HCEC 1CT (cell line): ENCODE measurements at places on chromosomes 3 and 15.

GRCh38 chr3:71514621-71515020 lies 68.9 kb downstream of the FOXP1 start:
- no peak for DNase-seq

DNA sequence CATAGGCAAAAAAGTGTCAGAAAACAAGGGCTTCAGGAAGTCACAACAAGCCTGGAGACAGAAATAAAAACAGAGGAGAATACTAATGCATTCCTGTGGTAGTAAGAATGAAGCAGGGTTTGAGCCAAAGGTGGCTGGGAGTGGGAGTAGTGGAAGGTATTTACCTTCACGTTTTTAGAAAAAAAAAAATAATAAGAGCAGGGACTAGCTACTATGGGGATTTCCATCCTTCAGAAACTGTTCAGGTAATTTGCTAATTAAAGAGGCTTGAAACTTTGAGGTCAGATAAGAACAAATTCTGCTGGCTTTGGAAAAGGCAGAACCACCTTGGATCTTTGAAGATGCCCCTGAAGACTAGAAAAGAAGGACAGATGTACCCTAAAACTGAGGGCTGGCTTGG lies 18.4 kb downstream of the ILDR1 start:
- DNase-seq, result no peak

DNA sequence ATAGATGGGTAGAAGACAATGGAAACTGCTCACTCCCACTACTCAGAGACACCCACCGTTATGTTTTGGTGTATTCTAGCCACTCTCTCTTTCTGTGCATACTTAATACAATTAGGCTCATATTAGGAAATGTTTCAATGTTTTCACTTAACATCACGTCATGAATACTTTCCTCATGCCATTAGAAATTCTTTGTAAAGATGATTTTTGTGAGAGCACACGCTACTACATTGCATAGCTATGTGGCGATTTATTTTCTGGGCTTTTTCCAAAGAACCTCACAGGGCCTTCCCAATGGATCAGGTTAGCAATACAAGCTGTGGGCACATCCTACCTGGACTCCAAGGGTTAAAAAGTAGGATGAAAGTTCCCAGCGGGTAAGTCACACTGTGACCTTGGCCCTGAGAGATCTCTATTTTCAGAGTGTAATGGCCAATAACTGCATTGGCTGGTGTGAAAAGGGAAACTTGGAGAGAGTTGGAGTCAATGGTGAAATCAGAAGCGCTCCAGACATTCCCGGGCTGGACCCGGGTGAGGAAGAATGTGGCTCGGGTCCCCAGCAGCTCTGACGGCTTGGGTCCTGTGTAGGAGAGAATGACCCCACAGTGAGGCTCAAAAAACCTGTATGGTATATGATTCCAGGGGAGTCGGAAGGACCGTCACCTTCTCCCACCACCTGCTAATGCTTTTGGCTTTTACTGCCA lies 25.8 kb upstream of the TGM5 start:
- DNase-seq, result peak; percentile 52

- no peak for DNase-seq
These were observed 43.1 kb upstream of the ALDH1A3 start for GRCh38 chr15:100836501-100836900.

- peak; percentile 19 for DNase-seq
These were observed 866 bp downstream of the SLC49A4 start for GRCh38 chr3:122795674-122796195.

DNA sequence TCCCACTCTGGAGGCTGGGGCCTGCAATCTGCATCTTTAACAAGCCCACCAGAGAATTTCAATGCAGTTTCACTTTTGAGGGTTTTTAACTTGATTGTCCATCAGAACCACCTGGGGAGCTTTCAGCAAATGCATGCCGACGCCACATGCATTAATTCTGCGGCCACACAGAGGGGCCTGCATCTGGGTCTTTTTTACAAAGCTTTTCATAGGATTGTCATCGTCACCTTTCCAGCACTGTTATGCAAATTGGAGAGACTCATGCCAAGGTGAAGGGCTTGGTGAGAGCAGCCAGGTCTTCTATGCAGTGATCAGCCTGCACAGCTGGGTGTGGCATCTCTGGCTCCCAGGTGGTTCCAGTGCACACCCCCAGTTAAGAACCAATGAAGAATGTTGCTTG lies 143.0 kb upstream of the CTDSPL start:
- DNase-seq, result no peak

DNA sequence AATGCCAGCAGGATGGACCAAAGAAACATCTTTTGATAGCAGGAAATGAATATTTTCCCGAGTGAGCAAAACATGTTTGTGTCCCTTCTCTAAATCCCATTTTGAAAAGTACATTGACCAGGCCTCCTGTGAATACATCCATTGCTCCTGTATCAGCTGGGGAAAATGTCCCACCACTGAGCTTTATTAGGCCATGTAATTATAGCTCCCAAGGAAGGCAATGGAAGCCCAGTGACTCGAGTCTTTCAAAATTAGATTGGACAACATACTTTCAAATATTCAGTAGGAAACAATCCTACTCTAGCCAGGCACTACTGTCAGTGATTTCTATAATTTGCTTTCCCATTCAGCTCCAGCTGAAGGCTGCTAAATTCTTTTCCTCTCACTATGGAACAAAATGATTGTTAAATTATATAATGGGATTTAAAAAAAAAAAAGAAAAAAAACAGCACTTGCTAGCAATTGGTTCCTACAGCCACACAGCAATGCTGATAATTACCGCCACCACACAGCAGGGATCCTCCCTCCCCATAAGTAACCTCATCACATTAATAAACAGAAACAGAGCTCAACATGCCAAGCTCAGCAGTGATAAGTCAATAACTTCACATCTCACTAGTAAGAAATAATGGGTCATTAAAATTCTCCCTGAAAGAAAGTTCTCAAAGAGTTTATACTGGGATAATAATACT lies 172.4 kb upstream of the SLC2A2 start:
- no peak for DNase-seq

DNA sequence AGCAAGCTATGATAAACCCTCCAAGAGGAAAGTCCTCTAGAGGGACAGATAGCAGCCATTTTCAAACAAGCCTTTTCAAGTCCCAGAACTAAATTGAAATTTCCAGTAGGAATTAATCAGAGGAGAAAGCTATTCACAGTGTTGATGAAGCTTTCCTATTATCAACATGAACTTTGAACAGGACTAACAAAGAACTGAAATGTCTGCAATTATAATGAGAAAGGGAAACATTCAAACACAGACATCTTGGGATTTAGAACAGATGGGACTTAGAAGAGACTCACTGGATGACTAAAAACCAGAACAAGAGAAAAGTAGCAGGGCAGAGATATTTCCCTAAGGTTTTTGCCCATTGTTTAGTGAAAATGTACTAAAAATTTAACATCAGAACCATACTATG lies 622.1 kb upstream of the UBE2E2 start:
- DNase-seq, result no peak

DNA sequence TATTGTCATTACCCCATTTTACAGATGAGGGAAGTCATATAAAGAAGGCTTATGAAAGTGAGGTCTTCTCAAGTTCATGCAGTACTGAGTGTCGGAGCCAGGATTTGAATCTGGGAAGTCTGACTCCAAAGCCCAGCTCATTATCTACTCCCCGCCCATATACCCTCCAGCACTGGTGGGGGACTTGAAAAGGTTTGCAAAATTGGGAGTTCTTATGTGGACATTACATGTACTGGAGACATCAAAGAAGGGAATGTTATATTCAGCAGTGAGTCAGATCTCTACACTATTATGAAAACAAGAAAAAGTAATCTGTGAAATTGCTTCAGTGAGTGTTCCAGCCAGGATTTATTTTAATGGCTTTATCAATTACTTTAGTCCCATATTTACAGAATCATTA lies 185.2 kb upstream of the CADPS start:
- DNase-seq, result no peak

DNA sequence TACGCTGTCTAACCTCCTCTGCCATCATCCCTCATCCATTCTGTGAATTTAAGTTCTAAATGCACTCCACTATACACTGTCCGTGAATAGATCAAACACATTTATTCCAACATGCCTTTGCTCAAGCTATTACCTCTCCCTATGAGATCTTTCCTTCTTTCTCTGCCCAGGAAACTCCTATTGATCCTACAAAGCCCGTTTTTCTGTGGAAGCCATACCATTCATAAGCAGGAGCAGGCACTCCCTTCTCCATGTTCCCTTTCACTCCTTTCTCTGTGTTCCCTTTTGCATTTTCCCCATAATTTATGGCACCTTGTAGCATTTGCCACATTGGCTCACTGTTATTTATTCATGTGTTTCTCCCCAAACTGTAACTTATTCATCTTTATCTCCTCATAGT lies 501.6 kb downstream of the MAGI1 start:
- no peak for DNase-seq

- no peak for DNase-seq
These were observed 7.7 kb upstream of the CX3CR1 start for GRCh38 chr3:39287216-39288164.

GRCh38 chr3:183491109-183491922 lies 62.9 kb upstream of the MCF2L2 start:
- no peak for DNase-seq

GRCh38 chr3:52391096-52391495 lies 53.8 kb downstream of the SEMA3G start:
- DNase-seq, result no peak

DNA sequence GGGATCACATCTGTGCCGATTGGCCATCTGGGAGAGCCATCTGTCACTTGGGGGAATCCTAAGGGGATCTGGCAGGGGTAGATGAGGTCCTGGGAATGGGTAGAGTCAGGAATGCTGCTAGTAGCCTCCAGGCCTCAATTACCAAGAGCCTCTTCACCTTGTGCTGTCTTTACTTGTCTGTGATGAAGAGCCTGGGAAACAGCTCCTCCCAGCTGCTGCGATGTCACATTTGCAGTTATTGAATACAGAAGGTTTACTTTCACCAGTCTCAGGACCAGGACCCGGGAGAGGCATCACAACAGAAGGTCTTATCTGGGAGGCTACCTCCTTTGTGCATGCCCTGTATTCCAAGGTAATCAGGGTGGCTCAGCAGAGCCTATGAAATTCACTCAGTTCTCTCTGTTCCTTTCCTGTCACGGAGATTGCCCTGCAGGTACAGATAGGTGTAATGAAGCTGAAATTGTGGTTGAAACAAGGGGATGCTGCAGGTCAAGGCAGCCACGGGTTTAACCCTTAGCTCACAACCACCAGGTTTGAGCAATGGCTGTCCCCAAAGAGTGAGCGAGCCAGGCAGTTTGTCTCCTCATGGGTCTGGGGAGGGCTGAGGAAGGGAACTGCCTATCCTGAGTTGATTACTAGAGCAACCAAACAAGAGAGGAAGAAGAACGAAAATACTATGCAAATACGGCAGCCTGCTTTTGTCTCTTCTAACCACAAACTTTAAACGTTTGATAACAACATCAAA lies 298.9 kb upstream of the RORA start:
- no peak for DNase-seq

DNA sequence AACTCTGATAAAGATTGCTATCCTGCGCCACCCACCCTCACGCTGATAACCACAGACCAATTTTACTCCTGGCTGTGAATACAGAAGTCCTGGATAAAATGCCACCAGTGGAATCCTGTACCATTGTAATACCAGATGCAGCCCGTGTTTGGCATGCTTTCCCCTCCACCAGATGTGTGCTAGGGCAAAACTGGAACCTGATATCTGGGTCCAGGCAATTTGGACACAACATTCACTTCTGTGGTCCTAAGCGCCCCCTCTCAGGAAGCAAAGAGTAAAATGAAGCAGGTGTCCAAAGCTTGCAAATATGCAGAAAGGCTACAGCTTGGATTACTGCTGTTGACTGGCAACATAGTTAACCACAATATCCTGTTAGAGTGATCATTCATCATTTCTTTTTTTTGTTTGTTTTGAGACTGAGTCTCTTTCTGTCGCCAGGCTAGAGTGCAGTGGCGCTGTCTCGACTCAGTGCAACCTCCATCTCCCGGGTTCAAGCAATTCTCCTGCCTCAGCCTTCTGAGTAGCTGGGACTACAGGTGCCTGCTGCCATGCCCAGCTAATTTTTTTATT lies 32.8 kb downstream of the LOXL1 start:
- no peak for DNase-seq

DNA sequence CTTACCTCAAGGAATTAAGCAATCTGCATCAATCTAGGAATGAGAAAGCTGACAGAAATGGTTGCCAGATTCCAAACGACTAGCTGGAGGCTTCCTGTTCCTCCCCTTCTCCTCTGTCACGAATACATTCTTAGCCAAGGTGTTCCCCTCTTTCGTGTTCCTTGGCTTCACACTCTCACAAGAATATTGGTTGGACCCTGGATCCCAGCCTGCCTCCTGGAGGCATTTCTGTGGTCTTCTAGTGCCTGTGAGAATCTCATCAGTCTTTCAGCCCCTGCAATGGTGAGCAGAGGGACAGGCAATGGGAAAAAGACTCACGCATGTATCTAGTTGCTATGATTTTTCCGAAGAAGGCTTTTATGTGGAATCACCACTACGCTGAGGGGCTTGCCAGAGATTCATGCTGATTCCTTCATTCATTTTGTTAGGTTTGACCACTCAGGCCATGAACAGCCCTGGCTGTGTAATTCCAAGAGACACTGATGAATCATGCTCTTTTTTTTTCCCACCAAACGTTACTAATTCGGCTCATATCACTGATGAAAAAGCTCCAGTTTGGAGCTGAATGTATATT lies 1.6 kb upstream of the P3H2 start:
- DNase-seq, result peak; percentile 57

GRCh38 chr15:25793354-25794050 lies 69.6 kb downstream of the ATP10A start:
- DNase-seq, result no peak

DNA sequence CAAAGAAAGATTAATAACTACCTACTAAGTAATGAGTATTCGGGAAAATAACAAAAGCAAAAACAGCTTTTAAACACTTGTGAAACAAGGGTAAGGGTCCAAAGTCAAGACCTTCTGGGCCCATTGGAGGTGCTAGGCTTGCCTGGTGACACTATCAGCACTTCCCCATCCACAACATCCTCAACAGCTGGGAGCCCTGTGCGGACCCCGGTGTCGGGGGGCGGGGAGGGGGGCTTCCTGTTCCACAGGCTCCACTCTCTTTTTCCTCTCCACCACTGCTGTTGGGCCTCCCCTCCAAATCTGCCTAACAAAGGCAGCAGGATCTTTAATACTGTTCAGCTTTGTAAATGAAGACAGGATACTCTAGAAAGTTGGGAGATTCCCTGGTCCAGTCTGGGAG lies 21.6 kb downstream of the NGRN start:
- no peak for DNase-seq

DNA sequence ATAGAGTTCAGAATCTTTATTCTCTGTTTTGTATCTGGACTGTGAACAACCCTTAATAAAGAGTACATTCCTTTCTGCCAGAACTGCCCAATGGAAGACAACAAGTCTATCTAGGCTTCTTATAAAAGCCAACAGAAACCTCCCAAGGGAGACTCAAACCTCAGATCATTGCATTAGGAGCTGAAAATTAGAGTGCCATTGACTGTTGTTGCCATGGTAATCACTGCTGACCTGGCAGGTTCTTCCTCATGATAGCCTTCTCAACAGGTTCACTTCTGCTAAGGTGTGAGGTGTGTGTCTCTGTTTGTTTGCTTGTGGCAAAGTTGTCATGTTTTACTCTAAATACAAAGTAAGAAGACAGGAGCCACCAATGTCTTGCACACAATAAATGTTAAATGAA lies 79.2 kb downstream of the TMEM108 start:
- DNase-seq, result no peak

GRCh38 chr3:23650371-23651140 lies 155.2 kb upstream of the UBE2E1 start:
- DNase-seq, result peak; percentile 98

- DNase-seq, result no peak
These were observed 284.8 kb downstream of the FEZF2 start for GRCh38 chr3:62088472-62089104.

- DNase-seq, result no peak
These were observed 1.5 kb downstream of the UBE2Q2 start for GRCh38 chr15:75844629-75845335.

GRCh38 chr3:9205345-9206143 lies 43.9 kb downstream of the SRGAP3 start:
- no peak for DNase-seq
